Uterine smooth muscle cell (primary cell): ENCODE measurements at places on chromosomes 7 and 10. TPM values are rescaled to one million over a fixed set of nuclear protein-coding genes. Genes with fewer than 3 reads are reported as not detected.

Gene TLL2
- total RNA-seq: 0.12 and 0.22 TPM in 2 replicates

Gene HPS6
- total RNA-seq: 40.9 and 51.7 TPM in 2 replicates

Gene TMEM236
- total RNA-seq: 0.11 and 0.12 TPM in 2 replicates

Gene TDRD1
- 0.44 and 0.62 TPM in 2 replicates for total RNA-seq

Gene OR2A1
- total RNA-seq: not detected in 2 replicates

Gene GPR15LG
- not detected in 2 replicates for total RNA-seq

Gene CHAT
- total RNA-seq: not detected in 2 replicates

Gene HYAL4
- total RNA-seq: not detected in 2 replicates

Gene LIPF
- total RNA-seq: not detected in 2 replicates

Gene ALOX5
- not detected in 2 replicates for total RNA-seq

Gene FMC1
- total RNA-seq: 8.0 and 8.9 TPM in 2 replicates

Gene OR2A42
- under 0.01 TPM in 1 of 2 replicates, not detected in the other for total RNA-seq

Gene SCIN
- under 0.01 and 0.25 TPM in 2 replicates for total RNA-seq

Gene GIMAP5
- under 0.01 TPM in 1 of 2 replicates, not detected in the other for total RNA-seq

Gene GOT1
- total RNA-seq: 73.7 and 80.1 TPM in 2 replicates

Gene PILRA
- total RNA-seq: 0.12 TPM in 1 of 2 replicates, not detected in the other

Gene CDC14C
- total RNA-seq: not detected in 2 replicates

Gene HMX2
- total RNA-seq: not detected in 2 replicates

Gene LRRD1
- total RNA-seq: 0.11 TPM in 1 of 2 replicates, not detected in the other

Gene NANOS1
- under 0.01 and 0.37 TPM in 2 replicates for total RNA-seq

Gene A1CF
- total RNA-seq: not detected in 2 replicates

Gene CUL2
- 38.6 and 55.3 TPM in 2 replicates for total RNA-seq

Gene RP9
- 12.7 and 24.5 TPM in 2 replicates for total RNA-seq

Gene NUDT13
- 1.6 and 1.8 TPM in 2 replicates for total RNA-seq

Gene RHOBTB1
- 8.7 and 16.4 TPM in 2 replicates for total RNA-seq

Gene CPA4
- 0.77 and 8.2 TPM in 2 replicates for total RNA-seq

Gene MBLAC1
- 2.6 and 3.1 TPM in 2 replicates for total RNA-seq

Gene MCM10
- 5.4 and 16.0 TPM in 2 replicates for total RNA-seq

Gene LRRN3
- 1.2 and 4.1 TPM in 2 replicates for total RNA-seq

Gene SYT15
- total RNA-seq: 0.12 TPM in 1 of 2 replicates, not detected in the other

Gene SNX10
- total RNA-seq: 4.9 and 6.1 TPM in 2 replicates

Gene SP8
- not detected in 2 replicates for total RNA-seq

Gene PLEKHS1
- not detected in 2 replicates for total RNA-seq

Gene DDX56
- total RNA-seq: 46.9 and 64.2 TPM in 2 replicates

Gene NKX2-3
- not detected in 2 replicates for total RNA-seq

Gene CPED1
- total RNA-seq: 117 and 158 TPM in 2 replicates

Gene XRCC2
- 1.6 and 7.5 TPM in 2 replicates for total RNA-seq

Gene ACHE
- total RNA-seq: 0.25 TPM in 1 of 2 replicates, not detected in the other

Gene GDF2
- not detected in 2 replicates for total RNA-seq

Gene UCMA
- total RNA-seq: not detected in 2 replicates

Gene MYL7
- not detected in 2 replicates for total RNA-seq

Gene PALS2
- total RNA-seq: 41.9 and 52.6 TPM in 2 replicates

Gene SEC61G
- total RNA-seq: 625 and 951 TPM in 2 replicates

Gene NEBL
- 0.12 and 0.22 TPM in 2 replicates for total RNA-seq

Gene FASTK
- 78.5 and 88.9 TPM in 2 replicates for total RNA-seq

Gene SMO
- 10.8 and 29.2 TPM in 2 replicates for total RNA-seq

Gene LAMB1
- 208 and 292 TPM in 2 replicates for total RNA-seq

Gene PUS7
- 15.1 and 23.9 TPM in 2 replicates for total RNA-seq

Gene MMRN2
- total RNA-seq: 3.9 and 14.9 TPM in 2 replicates

Gene OPN4
- not detected in 2 replicates for total RNA-seq

Gene ZNF398
- 7.0 and 7.4 TPM in 2 replicates for total RNA-seq

Gene SLC26A4
- total RNA-seq: 0.44 and 0.50 TPM in 2 replicates

Gene PLAC9
- total RNA-seq: 1.9 and 6.9 TPM in 2 replicates

Gene MUC3A
- total RNA-seq: under 0.01 TPM in 1 of 2 replicates, not detected in the other

Gene MOGAT3
- total RNA-seq: not detected in 2 replicates

Gene POLD2
- total RNA-seq: 95.3 and 141 TPM in 2 replicates

Gene FAM25G
- not detected in 2 replicates for total RNA-seq

Gene POM121L12
- not detected in 2 replicates for total RNA-seq
